ENCODE measurements at places on chromosomes 13 and 19.
A peak's percentile ranks its signal among the peaks of the same experiment; 100 is the strongest.

- no peak for DNase-seq
These were observed 17.4 kb upstream of the SDHAF1 start for GRCh38 chr19:35977446-35978222.

DNA sequence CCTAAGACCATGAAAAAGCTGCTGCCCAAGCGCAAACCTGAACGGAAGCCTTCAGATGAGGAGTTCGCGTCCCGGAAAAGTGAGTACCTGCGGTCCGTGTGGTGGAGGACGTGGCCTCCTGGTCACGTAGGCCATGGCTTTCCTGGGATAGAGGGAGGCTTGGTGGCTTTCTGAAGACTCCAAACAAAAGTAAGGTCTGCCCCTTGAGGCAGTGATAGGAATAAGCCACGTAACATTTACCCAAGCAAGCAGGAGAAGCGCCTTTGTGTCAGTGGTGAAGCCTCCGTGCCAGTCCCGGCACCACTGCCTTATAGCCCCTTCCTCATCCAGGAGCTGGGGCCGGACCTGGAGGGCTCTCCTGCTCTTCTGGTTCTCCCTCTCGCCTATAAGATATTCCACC lies 34.3 kb upstream of the TEX29 start:
- no peak for DNase-seq

DNA sequence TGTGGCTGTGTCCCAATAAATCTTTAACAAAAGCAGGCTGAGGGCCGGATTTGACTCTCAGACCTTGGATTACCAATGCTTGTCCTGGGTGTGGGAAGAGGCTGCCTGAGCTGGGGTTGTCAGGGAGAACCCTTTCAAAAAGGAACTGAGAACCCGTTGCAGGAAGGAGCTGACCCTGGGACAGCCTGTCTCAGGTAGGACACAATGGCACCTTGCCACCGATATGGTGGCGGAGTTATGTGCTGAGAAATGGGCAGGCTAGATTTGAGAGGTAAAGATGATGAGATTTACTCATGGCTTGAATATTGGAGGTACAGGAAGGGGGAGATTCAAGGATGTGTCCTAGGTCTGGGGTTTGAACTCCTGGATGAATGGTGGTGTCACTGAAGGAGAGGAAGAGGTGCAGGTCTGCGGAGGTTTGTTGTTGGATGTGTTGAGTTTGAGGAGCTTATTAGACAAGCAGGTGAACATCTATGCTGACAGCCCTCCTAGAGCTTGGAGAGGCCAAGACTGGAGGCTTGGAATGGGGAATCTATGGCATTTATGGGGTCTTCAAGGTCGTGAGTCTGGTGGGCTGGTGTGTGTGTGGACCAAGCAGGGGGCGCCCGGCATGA lies 7.2 kb downstream of the PLEKHF1 start:
- DNase-seq: no peak

DNA sequence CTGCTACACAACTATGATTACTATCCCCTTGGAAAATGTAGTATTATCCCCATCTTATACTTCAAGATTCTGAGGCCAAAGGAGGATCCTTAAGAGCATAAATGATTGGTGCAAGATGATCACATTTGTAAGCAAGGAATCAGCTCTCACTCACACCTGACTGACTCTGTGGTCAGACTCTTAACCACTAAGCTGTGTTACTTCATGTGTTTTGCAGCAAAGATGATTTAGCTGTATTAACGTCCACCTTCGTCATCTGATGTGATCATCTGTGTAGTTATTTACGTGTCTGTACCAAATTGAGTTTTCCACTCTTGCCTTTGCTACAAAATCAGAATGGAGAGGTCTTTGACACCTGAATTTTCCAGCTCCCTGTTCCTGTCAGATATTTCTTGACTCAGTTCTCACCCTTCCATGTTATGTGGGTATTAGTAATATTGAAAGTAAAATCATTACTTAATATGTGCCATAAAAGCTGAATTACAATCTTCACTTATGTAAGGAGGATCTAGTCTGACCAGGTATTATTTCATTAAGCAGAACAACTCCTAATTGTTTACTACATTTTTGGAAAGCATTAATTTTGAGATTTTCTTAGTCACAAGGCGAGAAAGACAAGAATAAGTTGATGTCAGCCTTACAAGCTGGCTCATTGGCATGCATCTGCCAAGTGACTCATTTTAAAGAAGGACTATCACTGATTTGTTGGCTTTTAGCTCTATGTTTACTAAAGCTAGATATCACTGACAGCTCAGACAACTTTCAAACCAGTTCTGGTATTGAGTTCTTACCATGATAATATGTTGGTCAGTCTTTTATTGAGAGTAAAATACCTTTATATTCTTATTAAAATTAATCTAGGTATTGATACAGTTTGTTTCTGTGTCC lies 1279.8 kb upstream of the PCDH9 start:
- no peak for DNase-seq

GRCh38 chr13:79030513-79030912 lies 371.6 kb upstream of the OBI1 start:
- DNase-seq: no peak

DNA sequence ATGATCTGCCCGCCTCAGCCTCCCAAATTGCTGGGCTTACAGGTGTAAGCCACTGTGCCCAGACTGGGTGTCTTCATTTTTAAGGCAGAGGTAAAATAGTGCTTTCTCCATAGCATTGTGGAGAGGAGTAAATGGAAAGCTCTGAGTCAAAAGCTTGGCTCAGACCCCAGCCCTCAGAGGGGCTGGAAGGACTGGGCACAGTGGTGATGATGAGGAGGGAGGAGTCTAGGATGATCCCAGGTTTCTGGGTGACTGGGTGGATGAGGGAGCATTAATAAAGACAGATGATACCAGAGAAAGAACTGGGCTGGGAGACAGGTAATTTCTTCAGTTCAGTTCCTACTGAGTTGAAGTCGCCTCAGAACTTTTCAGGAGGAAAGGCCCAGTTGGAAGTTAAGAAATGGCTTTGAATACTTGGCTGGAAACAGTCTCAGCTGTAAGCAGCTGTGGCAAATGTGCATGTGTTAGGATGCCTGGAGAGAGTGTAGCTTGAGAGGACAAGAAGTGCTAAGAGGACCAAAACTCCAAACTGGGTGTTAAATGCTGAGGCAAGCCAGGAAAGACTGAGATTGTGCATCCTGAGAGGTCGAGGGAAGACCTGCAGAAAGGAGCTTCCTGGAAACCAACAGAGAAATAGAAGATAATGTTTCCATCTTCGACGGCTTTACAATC lies 37.1 kb upstream of the MEDAG start:
- DNase-seq: no peak

GRCh38 chr19:1068009-1069001 lies 1.3 kb downstream of the ARHGAP45 start:
- DNase-seq: no peak

DNA sequence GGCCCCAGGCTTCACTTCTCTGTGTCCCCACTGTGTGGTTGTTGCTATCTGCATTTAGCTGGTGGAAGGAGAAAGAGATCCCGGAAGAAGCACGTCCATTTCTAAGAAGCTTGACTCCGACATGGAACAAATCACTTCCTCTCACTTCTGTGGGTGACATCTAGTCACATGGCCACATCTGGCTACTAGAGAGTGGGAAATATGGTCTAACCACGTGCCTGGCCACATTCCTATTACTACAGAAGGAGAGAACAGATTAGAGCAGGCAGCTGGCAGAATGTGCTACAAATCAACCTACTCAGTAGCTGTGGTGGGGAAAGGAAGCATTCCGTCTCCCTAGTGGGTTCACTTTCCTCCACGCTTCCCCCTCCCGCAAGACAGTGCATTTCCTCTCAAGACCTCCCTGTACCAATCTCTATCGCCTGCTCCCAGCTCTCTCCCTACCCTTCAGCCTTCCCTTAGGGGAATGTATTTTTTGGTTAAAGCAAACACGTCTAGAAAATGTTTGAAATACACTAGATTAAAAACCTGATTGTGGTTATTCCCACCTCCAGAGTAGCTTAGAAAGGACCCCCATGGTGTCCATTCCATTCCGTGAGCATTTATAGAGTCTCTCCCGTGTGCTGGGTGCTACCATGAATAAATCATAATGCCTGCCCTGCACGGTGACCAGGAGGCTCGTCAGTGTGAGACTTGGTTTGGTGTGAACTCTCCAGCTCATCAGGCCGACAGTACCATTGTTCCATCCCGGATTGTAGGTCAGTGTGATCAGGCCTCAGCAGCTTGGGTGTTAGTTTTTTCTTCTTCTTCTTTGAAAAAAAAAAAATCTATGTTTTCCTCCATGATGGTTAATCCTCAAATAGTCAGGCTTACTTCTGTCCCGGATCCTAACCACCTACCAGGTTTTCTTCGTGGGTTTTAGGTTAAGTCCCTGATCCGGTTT lies 8.0 kb upstream of the AMER2 start:
- DNase-seq: no peak

- DNase-seq: no peak
These were observed 6.7 kb downstream of the ZNF525 start for GRCh38 chr19:53372196-53372595.

GRCh38 chr19:58304255-58304654 lies 922 bp upstream of the ERVK3-1 start:
- no peak for DNase-seq

DNA sequence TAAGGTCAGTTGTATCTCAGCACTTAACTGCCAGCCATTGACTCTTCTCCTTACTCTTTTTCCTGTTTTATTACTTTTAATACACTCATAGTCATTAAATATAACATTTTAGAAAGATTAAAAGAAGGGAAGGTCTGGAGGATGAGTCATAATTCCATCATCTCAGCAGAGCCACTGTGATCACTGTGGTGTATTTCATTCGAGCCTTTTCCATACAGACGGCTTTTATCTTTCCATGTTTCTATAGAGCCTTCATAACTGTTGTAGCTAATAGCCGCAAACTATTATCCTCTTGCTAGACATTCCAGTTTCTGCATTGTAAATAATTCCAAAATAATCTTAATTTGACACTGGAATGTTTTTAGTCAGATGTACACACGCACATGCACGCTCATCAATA lies 4.7 kb upstream of the FLT1 start:
- no peak for DNase-seq

DNA sequence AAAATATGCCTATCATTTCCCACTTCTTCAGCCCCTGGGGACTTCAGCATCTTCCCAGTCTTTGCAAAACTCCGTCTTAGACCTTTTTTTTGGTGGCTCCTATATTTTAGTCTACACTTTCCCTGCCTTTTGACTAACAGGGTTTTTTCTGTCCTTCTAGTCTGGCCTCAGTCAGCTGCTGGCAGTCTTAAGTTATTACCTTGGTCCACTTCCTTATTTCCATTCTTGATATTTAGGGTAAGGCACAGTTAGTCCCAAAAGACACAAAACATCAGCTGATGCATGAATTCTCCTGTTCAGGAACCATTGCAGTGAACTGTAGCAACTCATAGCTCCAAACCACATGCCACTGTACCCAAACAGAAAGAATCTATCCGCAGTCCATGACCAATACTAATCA lies 234.6 kb upstream of the RFC3 start:
- DNase-seq: no peak

DNA sequence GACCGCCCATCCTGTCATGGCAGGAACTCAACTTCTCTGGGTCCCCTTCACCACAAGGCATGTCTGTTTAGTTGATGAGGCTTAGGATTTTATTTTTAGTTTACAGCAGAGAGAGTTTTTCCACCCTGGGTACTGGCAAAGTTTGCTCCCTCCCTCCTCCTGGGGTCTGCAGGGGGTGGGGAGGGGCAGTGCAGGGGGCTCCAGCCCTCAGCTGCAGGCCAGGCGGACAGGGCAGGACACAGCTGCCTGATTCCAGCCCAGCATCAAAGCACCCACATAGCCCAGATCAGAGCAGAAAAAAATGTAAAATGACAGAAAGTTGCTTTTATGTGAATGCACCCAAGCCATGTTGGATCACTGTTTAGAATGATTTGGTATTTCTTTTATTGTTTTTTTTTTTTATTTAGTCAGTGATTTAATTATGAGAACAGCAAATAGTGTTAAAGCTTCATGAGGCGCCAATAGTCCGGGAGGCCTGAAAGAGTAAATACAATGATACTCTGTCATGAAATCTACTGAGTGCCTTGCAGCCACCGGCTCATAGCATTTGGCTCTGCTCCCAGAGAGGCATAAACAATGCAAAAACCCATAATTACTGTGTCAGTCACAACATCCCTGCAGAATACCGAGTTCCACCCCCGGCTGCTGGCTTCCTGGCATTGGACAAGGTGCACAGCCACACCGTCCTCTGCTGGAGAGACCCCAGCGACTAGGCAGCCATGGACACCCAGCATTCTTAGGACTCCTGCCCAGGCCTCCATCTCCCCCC lies 923.5 kb downstream of the UQCRFS1 start:
- DNase-seq: no peak

GRCh38 chr19:19568802-19569756 lies 31.0 kb downstream of the CILP2 start:
- no peak for DNase-seq

DNA sequence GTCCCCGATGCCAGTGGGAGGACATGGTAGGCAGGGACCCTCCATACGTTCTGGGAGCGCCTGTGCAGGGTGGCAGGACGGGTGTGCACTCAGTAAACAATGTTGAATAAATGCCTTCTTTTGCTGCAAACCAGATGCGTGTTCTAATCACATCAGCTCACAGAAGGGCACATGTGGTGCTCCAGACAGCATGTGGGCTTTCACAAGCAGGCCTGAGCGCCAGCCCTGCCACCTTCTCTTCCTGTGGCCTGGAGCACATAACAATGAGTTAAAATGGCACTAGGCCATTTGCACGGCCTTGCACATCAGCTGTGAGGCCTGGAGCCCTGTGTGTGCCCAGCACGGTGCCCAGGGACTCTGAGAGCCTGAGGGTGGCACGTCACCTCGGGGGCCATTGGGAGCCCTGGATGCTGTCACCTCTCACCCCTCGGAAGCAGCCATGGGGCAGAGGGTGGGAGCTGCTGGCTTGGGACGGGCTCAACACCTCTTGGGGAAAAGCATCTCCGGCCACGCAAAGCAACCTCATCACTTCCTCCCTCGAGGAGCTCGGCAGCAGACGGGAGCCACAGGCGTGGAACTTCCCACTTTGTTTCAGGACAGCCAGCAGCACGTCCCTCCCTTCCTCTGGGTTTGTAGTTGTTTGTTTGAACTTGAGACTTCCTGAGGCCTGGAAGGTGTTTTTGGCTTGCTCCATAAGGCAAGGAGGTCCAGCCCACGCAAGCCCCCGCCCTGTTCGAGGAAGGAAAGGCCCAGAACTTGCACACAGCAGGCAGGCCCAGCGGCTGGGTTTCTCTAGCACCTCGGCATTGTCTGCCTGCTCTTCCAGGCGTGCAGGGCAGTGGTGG lies 9.8 kb downstream of the MCF2L start:
- DNase-seq: no peak

DNA sequence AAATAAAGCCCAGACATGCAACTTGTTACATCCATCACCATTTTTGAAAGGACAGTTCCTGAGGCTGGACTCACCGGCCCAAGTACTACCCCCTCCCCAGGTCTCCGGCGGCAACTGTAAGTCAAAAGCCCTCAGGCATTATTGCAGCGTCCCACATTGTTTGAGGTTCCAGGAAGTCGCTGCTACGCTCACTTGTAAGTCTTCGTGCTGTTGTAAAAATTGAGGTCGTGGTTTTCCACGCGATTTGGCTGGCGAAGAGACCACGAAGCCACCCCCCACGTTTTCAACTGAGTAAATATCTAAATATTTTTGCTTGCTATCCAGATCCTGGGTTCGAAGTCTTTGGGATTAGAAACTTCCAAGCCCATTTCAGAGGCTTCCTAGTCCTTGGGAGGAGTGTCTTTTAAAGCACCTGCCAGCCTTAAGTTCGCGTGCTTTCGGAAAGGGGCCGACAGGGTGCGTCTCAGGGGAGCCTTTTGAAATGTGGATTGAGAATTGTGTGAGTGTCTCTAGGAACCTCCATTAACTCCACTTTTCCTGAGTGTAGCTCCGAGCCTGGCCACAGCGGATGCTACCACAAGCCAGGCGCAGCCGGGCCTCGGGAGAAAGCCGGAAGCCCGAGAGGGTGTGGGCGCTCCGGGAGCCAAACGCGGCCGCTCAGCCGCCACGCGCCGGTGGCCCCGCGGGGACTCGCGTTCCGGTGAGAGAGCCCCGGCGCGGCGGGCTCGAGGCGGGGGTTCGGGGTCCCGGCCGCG lies 434 bp upstream of the FNDC3A start:
- peak; percentile 31 for DNase-seq
